Spinal cord (tissue), 10 donors: ENCODE measurements at places on chromosomes 3 and 15. TPM values are rescaled to one million over a fixed set of nuclear protein-coding genes. Genes with fewer than 3 reads are reported as not detected.

Gene GP9
- total RNA-seq = not detected

Gene SUCNR1
- 2.6 TPM for total RNA-seq

Gene OXTR
- 1.6 TPM for total RNA-seq

Gene VEPH1
- total RNA-seq = 6.2 TPM

Gene ATP13A5
- 1.5 TPM for total RNA-seq

Gene IGSF11
- total RNA-seq = 13.6 TPM

DNA sequence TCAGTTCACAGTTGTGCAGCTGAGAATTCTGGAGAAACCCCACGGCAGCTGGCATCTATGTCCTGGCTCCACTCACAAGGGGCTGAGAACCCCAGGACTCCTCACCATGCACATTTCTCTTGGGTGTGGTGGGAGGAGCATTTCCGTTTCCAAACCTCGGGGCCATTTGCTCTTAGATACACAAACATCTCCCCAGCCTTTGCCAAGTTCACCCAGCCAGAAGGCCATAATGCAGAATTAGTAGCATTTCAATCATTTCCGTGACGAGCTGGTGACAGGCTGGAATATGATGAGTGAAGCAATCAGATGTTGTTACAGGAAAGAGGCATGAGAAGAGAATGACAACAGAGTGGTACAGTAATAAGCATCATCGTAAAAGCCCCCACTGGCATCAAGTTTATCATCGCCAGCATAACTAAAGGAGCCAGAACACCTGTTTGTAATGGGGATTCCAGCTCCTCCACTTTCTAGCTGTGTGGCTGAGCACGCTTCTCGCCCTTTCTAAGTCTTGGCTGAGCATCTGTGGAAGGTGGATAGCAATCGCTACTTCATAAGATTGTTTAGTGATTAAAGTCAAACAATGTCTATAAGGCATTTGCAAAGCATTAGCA lies 82.0 kb downstream of the LIPC start:
- no peak for DNase-seq

DNA sequence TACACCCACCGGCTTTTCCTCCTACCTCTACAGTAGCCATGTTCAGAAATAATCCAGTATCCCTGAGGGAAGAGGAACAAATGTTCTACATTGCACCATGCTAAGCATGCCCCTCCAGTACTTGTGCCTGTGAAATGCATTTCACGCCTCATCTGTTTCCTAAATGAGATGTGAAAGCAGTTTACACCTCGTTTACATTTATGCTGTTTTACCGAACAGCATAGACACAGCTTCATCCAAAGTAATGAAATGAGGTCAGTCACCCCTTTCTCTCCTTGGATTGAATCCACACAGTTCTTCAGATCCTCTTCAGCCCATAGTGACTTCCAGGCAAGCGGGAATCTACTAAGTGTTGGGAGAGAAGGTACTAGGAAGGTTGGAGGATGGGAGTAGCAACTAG lies 514.3 kb downstream of the PDCD6IP start:
- no peak for DNase-seq

DNA sequence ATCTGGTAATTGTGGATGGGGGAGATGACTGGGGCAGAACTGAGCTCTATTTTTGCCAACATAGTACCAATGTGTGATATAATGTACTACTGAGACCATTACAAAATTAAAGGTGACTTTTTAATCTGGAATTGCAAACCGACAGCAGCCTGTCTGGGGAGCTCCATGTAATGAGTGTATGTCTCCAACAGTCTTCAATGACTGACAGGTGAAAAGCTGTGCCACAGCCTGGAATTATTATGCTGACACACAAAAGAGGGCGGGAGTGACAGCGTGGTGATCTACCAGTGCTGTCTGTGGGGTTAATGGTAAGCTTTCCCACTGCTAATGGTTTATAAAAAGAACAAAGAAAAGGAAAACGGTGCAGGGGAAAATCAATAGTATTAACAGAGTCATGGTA lies 143.4 kb downstream of the CLSTN2 start:
- DNase-seq = no peak

GRCh38 chr3:102200560-102200959 lies 234.3 kb upstream of the ZPLD1 start:
- no peak for DNase-seq

DNA sequence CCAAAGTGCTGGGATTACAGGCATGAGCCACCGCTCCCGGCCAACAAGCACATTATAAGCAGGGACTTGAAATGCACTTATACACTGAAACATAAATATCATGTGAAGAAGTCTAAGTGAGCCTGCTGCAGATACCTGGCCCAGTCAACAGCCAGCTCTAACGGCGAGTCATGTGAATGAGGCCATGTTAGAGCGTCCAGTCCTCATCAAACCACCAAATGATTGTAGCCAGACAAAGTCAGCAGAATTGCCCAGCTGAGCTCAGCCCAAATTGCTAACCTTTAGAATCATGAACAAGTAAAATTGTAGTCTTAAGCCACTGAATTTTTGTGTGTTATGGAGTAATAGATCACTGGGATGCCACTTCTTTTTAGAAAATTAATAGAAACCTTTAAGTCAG lies 37.8 kb upstream of the UACA start:
- DNase-seq = no peak

DNA sequence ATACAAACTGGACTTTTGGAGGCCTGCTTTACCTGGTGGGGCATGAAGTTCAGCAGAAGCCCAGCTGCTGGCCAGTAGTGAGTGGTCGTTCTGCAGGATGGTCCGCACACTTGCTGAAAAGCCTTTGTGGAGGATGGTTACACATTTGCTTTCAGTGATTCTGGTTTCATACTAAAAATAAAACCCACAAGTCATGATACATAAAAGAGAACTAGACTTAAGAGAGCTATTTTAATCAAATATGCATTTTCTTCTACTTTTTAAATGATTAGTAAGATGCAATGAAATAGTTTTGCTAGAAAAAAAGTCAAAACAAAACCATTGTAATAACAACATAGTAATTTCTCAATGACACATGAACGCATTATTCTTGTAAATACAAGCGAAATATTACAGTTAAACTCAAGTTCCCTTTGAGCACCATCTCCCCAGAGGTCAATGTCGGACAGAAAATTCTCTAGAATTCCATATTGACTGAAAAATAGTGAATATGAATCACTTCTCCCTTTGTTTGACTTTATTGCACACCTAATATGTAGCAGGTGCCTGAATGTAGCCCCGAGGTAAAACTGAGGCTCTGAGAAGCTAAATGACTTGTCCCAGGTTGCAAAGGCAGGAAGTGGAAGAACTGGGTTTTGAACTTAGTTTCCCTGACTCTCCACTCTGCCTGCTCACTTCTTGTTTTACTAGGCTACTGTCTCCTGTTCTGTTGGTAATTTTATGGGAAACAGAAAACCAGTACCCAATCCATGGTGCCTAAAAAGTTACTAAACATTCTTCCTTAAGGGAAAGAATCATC lies 8.3 kb downstream of the IL5RA start:
- no peak for DNase-seq

- no peak for DNase-seq
Measured at GRCh38 chr3:49158103-49158709, 7.9 kb downstream of the CCDC71 start.

DNA sequence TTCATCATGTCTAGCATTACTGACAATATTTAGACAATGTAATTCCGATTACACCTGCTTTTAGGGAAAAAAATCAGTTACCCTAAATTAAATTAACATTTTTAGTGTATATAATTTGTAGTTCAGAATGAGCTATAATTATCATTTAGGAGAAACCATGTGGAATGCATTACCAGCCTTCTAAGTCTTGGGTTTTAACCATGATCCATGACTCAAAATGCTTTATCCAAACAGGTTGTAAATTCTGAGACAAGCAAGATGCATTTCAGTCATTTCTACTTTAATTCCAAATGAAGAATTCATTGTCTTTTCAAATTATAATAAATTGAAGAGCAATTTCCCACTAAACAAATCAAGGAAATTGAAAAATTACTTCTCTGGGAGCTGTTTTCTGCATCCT lies 243.7 kb upstream of the LRIG1 start:
- DNase-seq = no peak

GRCh38 chr3:162538906-162539305 lies 1042.3 kb downstream of the OTOL1 start:
- no peak for DNase-seq

GRCh38 chr15:57290187-57290586 lies 86.1 kb upstream of the CGNL1 start:
- DNase-seq = no peak
